ENCODE measurements at places on chromosomes 7 and 10. TPM values are rescaled to one million over a fixed set of nuclear protein-coding genes. Genes with fewer than 3 reads are reported as not detected.

TET1 gene
- under 0.01 TPM for total RNA-seq

GRID2IP gene
- 0.26 TPM for total RNA-seq

AKR1D1 gene
- total RNA-seq: under 0.01 TPM

ANKRD22 gene
- 5.3 TPM for total RNA-seq

ACBD7 gene
- 0.13 TPM for total RNA-seq

GRCh38 chr10:30456266-30456665 is 22.3 kb downstream of the MAP3K8 start:
- no peak for DNase-seq

- no peak for DNase-seq
Measured at GRCh38 chr7:100785878-100786277, 41.4 kb downstream of the EPHB4 start.

DNA sequence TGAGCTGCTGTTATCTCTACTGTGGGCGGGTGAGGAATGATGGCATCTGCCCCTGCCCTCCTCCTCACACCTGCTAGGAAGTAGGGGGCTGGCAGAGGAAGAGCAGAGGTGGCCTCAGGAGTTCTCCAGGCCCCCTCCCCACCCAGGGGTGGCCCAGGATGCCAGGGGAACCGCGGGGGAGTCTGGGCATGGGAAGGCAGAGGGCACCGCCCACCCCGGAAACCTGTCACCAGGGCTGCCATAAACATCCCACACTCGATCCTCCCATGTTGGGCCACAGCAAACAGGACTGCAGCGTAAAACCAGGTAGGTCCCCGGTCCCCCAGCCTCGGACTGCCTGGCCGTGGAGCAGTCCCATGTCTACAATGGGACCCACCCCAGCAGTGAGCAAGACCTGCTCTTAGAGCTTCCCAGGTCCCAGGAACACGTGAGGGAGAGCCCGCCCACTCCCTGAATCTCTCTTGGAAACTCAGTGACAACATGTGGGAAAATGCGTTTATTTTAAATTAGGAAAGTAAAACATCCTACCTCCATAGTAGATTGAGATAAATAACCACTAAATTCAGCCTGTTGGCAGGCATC is 23.4 kb downstream of the EBF3 start:
- no peak for DNase-seq

DNA sequence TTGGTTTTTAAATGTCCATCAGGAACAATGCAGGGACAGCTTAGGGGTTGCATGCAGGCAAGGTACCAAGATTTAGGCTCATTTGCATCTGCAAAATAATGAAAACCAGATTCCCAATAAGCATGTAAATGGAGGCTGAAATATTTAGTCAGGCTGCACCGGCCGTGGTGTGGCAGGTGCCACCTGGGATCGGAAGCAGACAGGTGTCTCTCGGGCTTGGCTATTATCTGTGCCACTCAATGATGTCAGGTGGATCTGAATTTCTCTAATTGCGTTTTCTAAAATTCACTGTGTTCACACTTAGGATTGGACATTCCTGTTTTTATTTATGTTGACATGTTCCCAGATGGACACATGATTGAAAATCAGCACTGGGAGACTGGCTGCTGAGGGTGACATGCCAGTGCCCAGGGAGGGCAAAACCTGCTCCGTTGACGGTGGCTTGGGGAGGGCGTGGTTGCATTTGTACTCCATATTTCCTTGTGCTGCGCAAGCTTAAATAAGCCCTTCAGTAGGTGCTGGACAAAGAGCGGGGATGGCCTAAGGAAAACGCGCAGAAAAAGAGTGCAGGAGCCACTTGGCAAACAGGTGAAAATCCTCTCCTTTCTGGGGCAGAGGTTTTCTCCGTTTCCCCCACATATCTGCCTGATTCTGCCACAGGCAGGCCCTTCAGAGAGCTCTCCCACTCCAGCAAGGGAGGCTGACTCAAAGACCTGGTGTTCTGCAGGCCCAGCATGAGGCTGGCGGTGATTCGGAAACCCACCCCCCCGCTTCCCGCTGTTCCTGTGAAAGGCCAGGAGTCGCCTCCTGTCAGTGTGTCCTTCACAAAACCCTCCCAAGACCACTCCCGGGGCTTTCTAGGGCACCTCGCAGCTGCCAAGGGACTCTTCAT is 142.5 kb downstream of the WDR37 start:
- no peak for DNase-seq

- no peak for DNase-seq
Measured at GRCh38 chr7:24778543-24779282, 21.4 kb upstream of the GSDME start.

DNA sequence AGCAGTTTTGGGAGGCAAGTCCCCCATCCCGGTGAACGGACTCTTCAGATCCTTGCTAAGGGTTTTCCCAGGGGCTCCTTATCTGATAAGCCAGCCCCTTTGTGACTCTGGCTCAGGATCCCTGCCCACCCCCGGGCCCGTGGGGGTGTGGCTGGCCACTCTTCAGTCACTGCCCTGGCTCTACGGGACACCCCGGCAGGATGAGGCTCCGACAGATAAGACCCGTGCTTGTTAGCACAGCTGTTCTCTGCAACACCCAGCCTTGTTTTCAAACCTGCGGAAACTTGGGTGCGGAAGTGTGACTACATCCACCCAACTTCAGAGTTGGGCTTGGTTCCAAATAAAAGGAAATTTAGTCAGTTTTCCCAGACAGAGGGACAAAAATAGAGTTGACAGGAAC is 66.7 kb upstream of the PODXL start:
- peak; percentile 31 for DNase-seq

DNA sequence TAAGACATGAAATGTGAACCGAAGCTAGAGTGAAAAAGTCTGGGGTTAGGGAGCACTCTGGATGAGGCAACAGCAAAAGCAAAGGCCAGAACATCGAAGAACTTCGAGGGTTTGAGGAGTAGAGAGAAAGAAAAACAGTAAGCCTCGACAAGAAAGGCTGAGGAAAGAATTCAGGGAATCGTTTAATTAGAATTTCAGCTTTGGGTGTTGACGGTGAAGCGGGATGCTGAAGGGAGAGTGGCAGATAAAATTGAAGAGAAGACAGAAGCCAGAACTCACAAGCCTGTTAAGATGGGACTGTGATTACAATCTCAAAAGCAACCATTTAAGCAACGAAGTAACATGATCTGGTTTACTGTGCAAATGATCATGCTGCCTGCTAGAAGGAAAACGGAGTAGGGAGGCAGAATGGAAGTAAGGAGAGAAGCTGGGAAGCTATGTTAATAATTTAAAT is 2.1 kb downstream of the TRDMT1 start:
- DNase-seq: no peak

GRCh38 chr7:102814025-102814471 is 65.2 kb downstream of the FAM185A start:
- peak; percentile 97 for DNase-seq

DNA sequence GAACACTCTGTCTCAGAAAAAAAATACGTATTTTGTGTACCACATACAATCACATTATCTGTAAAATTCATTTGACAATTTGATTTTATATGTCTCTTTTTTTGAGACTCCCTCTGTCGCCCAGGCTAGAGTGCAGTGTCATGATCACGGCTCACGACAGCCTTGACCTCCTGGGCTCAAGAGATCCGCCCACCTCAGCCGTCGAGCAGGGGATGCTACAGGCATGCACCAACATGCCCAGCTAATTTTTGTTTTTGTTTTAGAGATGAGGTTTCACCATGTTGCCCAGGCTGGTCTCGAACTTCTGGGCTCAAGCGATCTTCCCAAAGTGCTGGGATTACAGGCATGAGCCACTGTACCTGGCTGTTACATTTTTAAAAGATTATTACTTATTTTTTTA is 11.6 kb upstream of the BAZ1B start:
- DNase-seq: peak; percentile 7

All from bronchial epithelial cell (primary cell).